ENCODE measurements at places on chromosomes 6 and 20. TPM values are rescaled to one million over a fixed set of nuclear protein-coding genes. Genes with fewer than 3 reads are reported as not detected.

DNA sequence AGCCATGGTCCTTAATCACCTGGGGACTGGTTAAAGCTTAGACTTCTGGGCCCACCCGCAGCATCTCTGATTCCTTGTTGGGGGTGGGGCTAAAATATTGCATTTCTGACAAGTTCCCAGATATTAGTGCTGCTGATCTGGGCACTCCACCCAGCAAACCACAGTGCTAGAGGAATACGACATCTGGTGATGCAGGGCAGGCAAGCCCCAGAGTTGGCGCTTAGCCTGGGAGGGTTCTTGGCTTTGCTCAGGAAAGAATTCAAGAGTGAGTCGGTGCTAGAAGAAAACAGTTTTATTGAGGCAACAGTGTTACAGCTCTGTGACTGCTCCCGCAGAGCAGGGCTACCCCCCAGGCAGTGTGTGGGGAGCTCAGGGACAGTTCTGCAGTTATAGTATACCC is 210.7 kb downstream of the TFAP2C start:
- no peak for DNase-seq

DNA sequence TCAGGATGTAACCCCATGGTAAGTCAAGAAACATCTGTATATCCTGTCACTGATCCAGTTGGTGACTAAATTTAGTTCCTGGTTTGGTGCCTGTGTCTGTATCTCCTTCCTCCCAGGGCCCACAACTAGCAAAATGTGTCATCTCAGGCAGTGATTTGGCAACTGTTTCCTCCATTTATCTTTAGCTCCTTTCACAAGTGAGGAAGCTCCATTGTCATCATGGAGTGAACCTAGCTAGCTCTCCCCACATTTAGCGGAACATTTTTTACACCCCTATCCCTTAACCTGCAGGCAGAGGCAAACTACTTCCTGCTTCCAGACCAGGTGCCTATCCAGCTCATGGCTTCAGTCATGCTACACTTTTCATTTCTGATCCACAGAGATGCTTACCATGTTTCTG is 99.5 kb downstream of the IPCEF1 start:
- DNase-seq: no peak

- DNase-seq: no peak
These were observed 18.0 kb downstream of the HFE start for GRCh38 chr6:26105109-26105730.

GRCh38 chr20:48897305-48898010 is 24.1 kb upstream of the ARFGEF2 start:
- DNase-seq: no peak

DNA sequence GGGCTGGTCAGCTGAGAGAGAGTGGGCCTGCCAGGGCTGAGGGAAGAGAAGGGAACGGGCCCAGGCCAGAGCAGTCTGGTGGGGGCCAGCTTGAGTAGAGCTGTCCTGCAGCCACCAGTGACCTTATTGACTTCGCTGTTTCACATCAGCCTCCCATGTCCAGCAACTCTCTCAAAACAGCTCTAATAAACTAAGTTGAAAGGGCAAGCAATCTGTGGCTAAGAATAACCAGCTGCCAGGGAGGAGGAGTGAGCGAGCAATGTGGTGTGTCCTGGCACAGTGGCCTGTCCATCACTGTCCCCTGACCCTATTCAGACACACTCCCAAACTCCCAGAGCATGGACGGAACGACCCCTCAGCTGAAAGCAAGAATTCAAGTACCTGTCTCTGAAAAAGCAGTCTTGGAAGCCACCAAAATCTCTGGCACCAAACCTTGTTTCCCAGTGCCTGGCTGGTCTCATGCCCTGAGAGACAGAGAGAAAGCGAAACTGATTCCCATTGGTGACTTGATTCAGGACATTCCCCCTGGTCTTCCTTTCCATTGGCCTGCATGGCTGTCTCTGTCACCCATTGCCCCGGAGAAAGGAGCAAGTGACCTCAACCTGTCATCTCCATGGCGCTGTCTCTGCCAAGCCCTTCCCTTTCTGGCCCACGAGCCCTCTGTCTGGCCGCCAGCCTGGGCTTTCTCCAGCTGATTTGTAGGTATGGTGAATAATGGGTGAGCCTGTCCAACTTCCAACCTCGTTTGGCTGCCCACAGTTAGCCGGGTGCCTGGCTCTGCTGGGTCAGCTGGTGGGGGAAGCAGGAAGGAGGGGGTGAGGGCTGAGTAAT is at the start of gene DDO:
TSS of gene DDO (minus strand) at position 490 of the 831 bp plus-strand sequence. CDS start 2,113 bp downstream, outside the sequence.
- peak; percentile 96 for DNase-seq

GRCh38 chr20:33569802-33570391 is 80.0 kb downstream of the CBFA2T2 start:
- DNase-seq: no peak

- no peak for DNase-seq
These were observed 34.3 kb downstream of the SDHAF4 start for GRCh38 chr6:70601014-70601413.

- no peak for DNase-seq
These were observed 277.4 kb upstream of the CNR1 start for GRCh38 chr6:88443554-88443953.

DNA sequence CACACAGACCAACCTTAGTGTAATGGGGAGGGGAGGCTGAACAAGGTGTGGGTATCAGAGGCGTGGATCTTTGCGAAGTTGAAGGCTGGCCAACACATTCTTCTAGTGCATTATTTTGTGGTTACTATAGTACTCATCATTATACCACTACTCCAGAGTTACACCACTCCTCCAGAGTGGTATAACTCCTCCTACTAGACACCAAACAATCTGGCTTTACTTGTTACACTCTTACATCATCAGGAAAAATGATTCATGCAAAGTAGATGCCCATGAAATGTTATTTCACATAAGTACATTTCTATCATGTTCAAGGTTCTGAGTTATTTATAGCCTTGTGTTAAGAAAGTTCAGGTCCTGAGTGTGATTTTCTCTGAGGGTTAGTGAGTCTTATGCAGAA is 443.1 kb upstream of the OPRM1 start:
- DNase-seq: no peak

- peak; percentile 61 for DNase-seq
These were observed 73.2 kb downstream of the LY86 start for GRCh38 chr6:6661684-6662083.

- DNase-seq: no peak
These were observed 63.7 kb downstream of the PHACTR2 start for GRCh38 chr6:143741480-143741879.

DNA sequence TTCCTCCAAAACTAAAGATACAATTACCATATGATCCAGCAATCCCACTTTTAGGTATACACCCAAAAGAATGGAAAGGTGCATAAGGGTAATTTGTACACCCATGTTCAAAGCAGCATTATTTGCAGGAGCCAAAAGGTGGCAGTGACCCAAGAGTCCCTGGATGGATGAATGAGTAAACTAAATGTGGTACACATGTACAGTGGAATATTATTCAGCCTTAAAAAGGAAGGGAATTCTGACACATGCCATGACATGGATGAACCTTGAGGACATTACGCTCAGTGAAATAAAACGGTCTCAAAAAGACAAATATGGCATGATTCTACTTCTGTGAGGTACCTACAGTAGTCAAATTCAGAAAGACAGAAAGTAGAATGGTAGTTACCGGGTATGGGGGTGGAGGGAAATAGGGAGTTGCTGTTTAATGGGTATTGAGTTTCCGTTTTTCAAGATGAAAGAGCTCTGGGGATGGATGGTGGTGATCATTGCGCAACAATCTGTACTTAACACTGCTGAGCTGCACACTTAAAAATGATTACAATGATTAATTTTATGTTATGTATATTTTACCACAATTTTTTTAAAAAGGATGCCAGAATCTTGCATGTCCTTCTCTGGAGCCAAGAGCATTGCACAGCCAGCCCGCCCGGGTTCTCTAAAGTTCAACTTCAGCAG is 518.9 kb upstream of the JARID2 start:
- no peak for DNase-seq

- no peak for DNase-seq
These were observed 175.8 kb upstream of the LRFN2 start for GRCh38 chr6:40762981-40763380.

DNA sequence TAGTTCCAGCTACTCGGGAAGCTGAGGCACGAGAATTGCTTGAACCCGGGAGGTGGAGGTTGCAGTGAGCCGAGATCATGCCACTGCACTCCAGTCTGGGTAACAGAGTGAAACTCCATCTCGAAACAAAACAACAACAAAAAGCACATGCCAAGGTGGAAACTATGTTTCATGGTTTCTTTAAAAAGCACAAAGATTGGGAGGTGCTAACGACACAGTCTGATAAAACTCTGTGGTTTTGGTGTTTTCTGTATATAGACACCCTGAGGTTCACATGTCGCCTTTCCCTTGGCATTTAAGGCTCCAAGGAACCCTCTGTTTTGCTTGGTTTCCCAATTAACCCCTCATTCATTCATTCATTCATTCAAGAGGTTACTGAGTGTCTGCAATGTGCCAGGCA is 253.4 kb upstream of the SULF2 start:
- DNase-seq: no peak

- DNase-seq: no peak
These were observed 69.4 kb downstream of the PHACTR1 start for GRCh38 chr6:12785921-12786320.

DNA sequence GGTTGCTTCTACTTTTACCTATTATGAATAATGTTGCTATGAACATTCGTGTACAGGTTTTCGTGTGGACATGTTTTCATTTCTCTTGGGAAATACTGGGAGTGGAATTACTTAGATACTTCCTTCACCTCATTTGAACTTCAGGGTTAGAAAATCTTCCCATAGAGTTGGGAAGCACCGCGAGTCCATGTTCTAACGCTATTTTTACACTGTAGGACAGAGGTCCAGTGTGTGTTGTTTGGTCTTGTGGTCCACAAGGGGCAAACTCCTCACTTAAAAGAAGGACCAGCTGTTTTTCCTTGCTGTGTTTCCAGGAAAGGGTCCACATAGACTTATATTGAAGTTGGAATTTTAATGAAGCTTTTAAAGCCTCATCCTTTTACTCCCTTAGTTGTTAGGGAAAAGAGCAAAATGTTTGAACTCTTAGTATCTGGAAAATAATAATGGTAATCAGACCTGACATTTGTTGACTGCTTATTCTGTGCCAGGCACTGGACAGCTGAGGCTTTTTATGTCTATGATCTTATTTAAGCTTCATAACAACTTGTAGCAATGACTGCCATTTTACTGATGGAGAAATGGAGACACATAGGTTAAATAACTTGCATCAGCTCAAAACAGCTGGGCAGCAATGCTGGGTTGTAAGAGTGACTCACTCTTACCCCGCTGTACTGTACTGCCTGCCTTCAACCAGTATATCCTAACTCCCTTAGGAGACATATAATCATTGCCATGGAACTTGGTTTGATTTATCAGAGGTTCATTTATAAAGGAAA is 52.0 kb downstream of the CDC5L start:
- DNase-seq: no peak

DNA sequence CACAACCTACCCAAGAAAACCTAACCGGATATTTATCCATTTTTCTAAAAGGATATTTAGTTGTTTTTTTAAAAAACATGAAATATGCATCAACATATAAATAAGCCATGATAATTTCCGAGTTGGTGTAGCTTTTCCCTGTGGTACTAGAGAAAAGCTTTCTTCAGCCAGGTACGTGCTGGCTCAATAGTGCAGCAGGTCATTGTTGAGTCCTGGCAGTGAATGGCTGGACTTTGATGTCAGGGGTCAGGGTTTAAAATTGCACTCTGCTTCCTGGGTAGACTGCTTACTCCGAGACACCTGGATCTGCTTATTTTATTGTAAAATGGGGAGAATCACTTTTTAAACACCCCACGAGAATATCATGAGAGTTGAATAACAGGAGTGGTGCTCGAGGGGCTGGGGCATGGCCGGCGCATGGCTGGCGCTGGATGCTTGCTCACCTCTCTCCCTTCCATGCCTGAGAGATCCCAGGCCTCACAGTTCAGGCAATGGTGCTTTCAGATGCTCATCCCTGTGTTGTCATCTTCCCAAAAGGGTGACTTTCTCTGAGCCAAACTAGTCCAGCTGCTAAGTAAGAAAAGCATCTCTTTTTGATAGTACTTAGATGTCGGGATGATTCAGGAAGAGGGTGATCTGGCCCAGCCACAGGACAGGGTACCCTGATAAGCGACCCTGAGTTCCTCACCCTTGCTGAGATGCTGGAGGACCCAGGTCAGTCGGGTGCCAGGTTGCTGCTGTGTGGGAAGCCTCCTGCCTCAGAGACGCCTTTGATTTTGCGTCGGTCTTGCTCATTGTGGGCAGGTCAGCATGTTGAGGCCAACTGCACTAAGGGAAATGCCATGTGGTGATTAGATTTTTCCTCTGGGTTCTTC is 269.1 kb upstream of the FOXQ1 start:
- no peak for DNase-seq

DNA sequence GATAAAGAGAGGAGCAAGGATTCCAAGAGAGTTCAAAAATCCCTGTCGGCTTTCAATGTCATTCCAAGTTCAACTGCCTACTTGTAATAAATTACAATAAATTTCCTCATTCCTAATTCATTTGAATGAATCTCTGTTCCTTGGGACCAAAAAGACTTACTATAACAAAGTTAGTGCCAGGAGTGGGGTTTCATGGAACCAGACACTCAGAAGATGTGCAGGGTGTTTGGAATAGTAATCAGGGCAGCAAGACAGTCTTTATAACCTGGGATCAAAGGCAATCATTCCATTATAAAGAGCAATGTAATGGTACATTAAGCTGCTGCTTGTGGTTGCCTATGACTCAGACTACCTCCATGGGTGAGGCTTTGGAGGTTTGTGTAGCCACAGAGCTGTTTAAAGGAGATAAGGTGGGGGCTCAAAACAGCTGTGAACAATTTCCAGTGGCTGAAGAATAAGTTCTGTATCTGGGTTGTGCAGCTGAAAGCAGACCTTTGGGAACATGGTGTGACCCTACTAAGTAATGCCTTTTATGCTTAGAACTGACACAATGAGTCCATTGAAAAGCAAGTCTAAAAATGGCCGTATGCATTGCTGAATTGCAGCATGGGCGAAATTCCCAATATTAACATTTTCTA is 159.9 kb downstream of the LINC00237 start:
- no peak for DNase-seq

DNA sequence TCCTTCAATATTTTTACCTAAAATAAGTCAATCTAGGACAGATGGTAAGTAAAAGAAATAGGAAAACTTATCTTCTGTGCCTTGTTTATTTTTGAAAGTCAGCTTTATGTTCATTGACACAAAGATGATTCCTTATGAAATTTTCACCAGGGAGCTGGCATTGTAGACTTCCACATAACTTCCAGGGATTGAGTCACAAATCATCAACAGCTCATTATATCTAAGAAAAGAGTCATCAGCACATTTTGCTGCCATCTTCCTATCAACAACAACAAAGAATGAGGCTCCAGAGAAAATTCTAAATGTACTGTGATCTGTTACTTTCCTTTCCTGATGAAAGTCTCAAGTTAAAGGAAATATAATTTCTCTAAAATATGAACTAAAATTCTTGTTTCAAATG is 48.5 kb downstream of the CFAP61 start:
- DNase-seq: no peak

GRCh38 chr6:169388395-169389166 is 134.9 kb upstream of the THBS2 start:
- DNase-seq: no peak

ZSCAN23 gene
- total RNA-seq: 8.3 TPM

MYLK4 gene
- total RNA-seq: 0.26 TPM

SMPDL3A gene
- total RNA-seq: 11.5 TPM

KIAA0408 gene
- 1.3 TPM for total RNA-seq

PSORS1C1 gene
- total RNA-seq: 3.4 TPM

All from body of pancreas (tissue), 4 donors.